ENCODE measurements at places on chromosomes 2 and 18. TPM values are rescaled to one million over a fixed set of nuclear protein-coding genes. Genes with fewer than 3 reads are reported as not detected.

HOXD11 gene
- total RNA-seq = not detected

GNLY gene
- total RNA-seq = not detected

SIX2 gene
- total RNA-seq = not detected

UPP2 gene
- not detected for total RNA-seq

TOGARAM2 gene
- total RNA-seq = 0.20 TPM

CLHC1 gene
- 0.46 TPM for total RNA-seq

IL36G gene
- total RNA-seq = not detected

TMEM247 gene
- total RNA-seq = not detected

OSBPL6 gene
- total RNA-seq = not detected

ALPI gene
- not detected for total RNA-seq

TSGA10 gene
- 5.5 TPM for total RNA-seq

CFAP65 gene
- total RNA-seq = not detected

TNS1 gene
- 13.8 TPM for total RNA-seq

C2orf92 gene
- total RNA-seq = 2.2 TPM
